ENCODE measurements at places on chromosomes 12 and 14.

DNA sequence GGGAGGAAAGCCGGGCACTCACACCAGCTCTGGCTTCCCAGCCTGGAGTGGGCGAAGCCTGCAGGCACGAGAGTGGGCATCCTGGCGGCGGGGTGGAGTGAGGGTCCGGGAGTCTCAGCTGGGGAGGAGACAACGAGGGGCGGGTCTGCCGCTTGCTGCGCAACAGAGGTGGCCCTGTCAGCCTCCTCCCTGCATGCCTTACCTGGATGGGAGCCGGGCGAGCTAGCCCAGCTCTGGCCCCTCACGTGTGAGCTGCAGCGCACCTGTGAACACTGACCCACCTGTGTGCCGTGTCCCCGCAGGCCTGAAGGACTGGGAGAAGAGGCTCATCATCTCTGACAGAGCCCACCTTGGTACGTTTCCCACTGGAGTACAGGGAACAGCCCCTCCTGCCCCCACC is 13.9 kb upstream of the SIVA1 start:
- no peak for DNase-seq

DNA sequence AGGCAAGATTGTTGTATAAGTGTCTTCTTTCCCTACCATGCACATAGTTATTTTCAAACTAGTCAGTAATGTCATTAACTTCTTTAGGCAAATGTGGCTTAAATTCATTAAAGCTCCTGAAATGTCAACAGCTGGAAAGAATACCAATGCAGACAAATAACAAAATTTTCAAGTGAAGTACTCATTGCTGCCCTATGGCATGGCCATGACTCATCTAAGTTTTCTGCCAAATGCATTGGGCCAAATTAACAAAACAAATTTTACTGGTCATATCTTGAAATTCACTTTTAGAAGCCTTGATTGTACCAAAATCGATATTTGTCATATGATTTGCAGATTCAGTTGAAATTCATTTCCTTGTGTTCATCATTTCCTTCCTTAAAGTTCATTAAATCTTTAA is 915.9 kb downstream of the SLC6A15 start:
- no peak for DNase-seq

DNA sequence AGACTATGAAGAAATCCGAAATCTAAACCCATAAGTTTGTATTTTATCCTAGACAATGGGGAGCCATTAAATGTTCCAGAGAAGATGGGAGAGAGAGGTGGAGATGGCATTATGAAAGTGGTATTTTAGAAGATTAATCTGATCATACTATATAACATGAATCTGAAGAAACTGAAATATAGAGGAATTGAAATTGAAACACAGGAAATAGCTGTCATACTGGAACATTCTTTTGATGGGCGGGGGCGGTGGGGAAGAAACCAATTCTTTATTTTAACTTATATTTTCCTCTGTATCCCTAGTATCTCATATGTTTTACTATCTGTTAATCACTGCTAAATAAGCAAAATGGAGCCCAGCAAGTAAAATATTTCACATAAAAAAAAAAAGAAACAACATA is 27.0 kb upstream of the FOXN3 start:
- DNase-seq, result no peak

- DNase-seq, result peak; percentile 73
Measured at GRCh38 chr12:105053116-105053572, 31.1 kb downstream of the ALDH1L2 start.

DNA sequence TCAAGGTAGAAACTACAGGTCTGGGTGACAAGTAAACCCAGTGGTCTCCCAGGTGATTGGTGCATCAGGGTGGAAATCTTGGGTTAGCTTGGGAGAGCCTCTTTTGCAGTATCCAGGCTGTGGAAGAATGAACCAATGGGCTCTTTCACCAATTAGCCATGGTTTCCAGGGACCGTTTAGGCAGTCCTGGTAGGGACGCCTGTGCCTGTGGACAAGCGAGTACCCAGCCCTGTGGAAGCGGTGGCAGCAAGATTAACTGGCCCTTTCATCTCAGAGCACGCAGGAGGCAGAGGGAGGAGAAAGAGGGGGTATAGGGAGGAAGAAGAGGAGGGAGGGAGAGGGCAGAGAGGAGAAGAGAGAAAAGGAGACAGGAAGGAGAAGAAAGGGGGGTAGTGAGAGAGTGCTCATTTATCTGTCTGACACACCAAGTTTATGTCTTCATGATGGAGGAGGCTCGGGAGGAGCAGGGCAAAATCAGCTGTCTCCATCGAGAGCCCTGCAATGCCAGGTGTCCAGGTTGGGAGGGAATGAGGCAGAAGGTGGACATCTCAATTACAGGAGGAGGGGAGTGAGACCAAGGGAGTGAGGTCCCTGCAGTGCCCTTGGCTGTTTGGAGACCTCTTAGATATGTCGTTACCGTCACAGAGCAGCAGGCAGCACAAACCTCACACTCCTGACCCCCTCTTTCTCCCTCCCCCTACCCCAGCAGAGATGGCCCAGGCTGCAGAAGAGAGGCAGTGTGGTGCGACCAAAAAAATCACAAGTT is 4.6 kb upstream of the ZDHHC22 start:
- DNase-seq, result no peak
